ENCODE measurements at places on chromosomes 3 and 15.

- DNase-seq = no peak
Measured at GRCh38 chr3:151906751-151907150, 33.3 kb downstream of the SUCNR1 start.

DNA sequence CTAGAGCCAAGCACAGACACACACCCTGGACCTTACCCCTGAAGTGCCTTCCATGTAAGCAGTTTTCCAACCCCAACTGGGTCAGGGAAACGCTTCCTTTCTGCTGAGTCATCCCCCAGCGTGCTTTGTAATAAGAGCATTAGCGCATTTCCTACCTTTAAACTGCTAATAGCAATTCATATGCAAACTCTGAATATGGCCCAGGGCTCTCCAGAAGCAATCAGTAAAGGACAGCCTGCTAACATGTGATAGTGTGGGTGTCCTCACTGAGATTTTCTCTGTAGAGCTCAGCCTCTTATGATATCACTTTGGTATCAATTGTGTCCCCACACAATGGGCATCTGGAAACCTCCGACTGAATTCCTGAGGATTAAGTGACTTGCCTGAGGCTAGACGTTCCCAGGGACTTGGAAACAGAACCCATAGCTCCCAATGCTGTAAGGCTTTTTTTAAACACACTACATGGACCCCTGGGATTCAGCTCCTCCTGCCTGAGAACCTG, 5.6 kb downstream of the GABRB3 start:
- no peak for DNase-seq

DNA sequence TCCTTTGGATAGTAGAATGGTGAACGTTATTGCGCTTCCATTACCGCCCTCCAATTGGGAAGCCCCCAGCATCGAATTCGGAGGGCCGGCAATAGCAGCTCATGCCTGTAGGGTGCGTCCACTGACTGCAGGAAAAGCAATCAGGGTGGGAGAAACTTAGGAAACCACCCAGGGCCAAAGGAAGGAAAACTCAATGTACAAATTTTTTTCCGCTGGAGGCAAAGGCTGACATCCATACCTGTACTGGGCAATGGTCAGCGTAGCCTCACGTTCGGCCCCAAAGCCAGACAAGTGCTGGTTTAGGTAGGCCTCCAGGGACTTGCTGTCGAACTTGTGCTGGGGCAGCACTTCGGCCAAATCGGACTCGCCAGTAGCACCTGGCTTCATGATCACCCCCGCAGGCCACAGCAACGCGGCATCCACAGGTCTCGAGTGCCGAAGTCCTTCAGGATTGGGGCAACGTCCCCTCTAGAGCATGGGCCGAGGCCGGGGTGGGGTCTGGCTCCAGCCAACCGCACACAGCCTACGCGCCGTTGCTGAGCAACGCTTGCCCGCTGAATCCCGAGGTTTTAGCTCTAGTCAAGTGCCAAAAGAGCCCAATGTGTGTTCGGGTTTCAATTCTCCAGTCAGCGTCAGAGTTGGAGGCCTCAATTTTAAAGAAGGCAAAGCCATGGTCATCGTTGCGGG, at the start of gene ACAD11:
ACAD11 (minus strand) TSS at position 445 of the 687 bp plus-strand sequence; CDS start at position 387, 58 bp downstream.
- peak; percentile 90 for DNase-seq

DNA sequence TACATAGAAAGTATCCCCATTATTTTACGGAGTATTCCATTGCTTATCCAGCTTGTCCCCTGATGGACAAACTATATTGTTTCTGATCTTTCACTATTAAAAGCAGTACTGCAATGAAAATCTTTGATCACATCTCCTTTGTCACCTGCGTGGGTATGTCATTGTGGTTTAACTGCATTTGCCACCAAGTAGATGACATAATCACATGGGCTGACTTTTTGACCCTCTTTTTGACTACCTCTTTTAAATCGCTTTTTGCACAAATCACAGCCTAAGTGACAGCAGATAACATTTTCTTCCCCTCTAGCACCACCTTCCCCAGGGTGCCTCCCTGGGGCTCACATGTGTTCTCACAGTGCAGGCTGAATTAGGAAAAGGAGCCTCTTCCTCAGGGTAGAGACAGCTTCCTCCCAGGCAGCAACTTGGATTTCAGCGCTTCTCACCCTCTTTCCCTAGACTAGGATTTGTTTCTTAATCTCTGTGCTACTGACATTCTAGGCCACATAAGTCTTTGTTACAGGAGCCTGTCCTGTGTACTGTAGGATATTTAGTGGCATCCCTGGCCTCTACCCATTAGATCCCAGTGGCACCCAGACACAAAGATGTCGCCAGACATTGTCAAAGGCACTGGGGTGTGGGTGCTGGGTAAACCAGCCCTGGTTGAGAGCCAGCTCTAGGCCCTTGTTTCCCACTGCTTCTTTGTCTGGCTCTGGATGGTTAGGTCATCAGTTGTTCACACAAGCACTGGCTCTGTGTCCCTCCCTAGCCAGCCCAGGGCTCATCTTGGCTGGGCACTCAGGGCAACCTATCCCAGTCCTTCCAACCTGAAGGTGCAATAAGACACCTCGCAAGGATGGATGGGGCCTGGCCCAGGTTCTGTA, 1.3 kb upstream of the RBP1 start:
- no peak for DNase-seq

GRCh38 chr3:14352002-14352627, 50.3 kb upstream of the SLC6A6 start:
- no peak for DNase-seq

GRCh38 chr15:36527235-36528162, 51.9 kb upstream of the CDIN1 start:
- no peak for DNase-seq

GRCh38 chr15:48721061-48721810, 75.7 kb upstream of the FBN1 start:
- DNase-seq = peak; percentile 16

GRCh38 chr15:47587940-47588802, 129.1 kb upstream of the SEMA6D start:
- DNase-seq = peak; percentile 68

DNA sequence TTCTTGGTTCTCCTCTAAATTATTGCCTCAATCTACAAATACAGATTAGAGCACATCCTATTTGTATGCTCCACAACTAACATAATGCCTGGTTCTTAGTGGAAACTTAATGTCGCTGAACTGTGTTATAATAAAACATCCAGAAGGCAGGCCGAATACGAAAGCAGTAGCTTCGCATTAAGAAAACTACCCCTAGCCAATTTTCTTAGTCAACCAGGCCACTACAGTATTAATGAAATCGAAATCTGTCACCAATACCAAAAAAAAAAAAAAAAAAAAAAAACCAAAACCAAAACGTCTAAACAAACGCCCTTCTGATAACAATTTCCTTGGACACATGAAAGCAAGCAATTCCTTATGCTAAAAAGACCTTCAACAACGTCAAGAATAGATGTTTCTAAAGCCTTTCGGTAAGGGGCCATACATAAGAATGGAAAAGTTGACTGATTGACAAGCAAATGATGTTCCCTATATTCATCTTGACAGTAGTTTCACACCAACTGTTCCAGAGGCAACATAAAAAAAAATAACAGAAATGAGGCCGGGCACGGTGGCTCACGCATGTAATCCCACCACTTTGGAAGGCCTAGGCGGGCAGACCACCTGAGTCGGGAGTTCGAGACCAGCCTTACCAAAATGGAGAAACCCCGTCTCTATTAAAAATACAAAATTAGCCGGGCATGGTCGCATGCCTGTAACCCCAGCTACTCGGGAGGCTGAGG, 1.3 kb downstream of the DENND6A start:
- peak; percentile 28 for DNase-seq

- DNase-seq = no peak
Measured at GRCh38 chr3:80533553-80533952, 765.8 kb upstream of the ROBO1 start.

GRCh38 chr3:66836363-66837152, 161.5 kb upstream of the KBTBD8 start:
- peak; percentile 11 for DNase-seq

- peak; percentile 21 for DNase-seq
Measured at GRCh38 chr3:13352621-13353131, 67.4 kb downstream of the NUP210 start.

DNA sequence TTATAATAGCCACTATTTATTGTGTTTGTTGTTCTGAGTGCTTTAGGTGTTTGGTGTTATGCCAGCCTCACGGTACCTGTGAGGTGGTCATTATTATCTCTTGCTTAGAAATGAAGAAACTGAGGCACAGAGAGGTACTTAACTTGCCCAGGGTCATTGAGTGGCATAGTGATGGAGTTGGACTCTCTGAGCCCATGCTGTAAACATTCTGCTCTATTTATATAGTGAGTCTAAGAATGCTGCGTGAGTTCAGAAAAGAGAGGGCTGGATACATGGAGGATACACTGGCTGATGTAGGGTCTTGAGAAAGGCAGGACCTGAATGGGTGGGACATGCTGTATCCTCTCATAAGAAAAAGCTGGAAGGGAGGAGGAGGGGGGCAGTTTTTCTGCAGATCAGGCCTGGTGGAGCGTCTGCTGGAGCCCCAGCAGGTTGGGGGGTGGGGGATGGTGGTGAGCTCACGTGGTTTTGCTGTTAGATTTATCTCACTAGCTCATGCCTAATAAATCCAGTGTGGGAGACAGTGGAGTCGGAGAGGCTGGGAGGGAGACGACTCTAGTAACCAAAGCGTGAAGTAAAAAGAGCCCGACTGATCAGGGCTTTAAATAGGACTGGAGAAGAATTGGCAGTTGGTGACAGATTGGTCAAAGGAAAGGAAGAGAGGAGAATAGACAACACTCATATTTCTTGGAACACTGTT, 16.0 kb downstream of the MED12L start:
- no peak for DNase-seq

DNA sequence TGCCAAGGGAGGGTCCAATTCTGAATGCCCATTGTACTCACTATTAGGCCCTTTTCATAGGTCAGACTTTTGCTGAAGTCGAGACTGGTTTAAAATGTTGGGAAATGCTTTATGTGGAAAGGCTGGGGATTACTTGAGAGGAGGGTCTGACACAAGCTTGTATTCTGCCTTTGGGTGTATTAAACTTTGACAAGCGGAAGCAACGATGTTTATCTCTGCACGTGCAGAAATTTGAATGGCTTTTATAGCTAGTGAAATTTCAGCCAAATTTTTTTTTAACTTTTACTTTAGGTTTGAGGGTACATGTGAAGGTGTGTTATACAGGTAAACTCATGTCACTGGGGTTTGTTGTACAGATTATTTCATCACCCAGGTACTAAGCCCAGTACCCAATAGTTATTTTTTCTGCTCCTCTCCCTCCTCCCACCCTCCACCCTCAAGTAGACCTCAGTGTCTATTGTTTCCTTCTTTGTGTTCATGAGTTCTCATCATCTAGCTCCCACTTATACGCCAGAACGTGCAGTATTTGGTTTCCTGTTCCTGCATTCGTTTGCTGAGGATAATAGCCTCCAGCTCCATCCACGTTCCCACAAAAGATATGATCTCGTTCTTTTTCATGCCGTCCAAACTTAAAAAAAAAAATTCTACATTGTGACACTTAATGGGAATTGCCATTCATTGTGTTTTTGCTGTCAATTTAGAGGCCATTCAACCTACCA, 223.0 kb upstream of the BHLHE40 start:
- no peak for DNase-seq

GRCh38 chr15:25504307-25504706, 65.5 kb upstream of the UBE3A start:
- no peak for DNase-seq

DNA sequence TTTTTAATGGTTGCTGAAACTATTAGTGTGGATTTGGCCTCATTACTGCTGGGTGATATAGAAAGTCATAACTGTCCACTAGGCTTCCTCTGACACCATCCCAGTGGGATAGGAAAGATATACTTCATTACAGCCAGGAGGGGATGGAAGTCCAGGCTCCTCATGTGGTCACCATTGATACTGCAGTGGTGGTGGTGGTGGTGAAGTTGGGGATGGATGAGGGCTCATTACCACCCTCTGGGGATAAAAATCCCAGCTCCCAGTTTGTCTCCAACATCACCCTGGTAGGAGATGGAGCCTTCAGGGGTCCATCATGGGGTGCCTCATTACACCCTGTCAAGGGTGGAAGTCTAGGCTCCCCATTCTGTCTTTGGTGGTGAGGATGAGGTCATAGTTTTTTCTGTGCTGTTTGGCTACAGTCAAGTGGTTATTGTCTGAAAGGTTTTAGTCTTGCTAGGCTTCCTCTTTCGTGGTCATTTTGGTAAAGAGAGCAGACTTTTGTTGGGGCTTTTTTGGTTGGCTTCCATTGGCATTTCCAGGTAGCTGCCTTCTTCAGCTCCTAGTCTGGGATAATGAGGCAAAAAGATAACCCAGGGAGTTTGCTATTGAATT, 30.1 kb upstream of the FILIP1L start:
- DNase-seq = no peak

- no peak for DNase-seq
Measured at GRCh38 chr15:37057256-37057655, 43.1 kb downstream of the MEIS2 start.

GRCh38 chr3:53585049-53585448, 90.6 kb downstream of the CACNA1D start:
- DNase-seq = no peak

GRCh38 chr3:63497641-63498040, 154.8 kb upstream of the SNTN start:
- no peak for DNase-seq

DNA sequence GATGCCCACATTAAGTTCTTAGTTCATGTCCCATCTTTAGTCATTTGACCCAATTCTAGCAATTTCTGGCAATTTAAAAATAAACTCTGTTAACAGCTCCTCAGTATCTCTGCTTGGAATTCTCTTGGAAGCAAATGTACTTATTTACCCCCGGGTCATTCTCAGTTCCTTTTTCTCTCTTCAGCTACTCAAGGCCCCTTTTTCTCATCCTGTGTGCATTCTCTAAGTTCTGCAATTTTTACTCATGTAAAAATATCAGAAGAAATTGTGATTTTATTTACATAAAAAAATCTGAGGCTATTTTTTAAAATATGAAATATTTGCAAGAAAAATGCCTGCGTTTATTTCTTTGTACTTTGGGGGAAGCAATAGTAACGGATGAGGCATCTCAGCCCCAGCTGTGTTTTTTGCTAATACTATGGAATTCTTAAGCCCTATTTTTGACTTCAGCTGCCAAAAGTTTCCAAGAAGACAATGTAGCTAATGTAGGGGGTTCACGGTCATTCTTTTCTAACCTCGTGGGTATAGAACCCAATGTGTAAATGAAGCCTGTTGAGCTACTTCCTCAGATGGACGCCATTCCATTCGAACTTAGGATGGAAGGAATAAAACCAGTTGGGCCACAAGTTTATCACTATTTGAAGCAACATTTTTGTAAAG, 20.0 kb downstream of the CERS3 start:
- no peak for DNase-seq

DNA sequence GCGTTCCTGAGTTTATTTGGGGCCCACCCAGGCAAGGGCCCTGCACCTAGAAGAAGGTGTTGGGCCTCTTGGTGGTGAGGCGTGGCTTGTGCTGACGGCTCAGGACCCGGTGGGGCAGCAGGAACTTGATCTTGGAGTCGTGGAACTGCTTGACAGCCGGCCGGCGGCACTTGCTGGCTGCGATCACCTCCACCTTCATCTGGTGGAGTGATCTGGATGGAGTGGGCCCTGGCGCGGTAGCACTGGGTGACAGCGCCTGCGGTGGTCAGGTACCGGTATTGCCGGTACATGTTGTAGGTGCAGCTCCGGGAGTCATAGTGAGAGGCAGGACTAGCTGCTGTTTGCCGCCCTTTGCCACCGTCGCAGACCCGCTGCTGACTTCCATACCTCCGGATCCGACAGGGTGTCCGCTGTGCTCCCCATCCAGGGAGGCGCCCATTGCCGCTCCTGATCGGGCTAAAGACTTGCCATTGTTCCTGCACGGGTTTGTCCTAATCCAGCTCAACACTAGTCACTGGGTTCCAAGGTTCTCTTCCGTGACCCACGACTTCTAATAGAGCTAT, 136.8 kb downstream of the ANO10 start:
- no peak for DNase-seq

- DNase-seq = peak; percentile 69
Measured at GRCh38 chr15:48866141-48866563, 11.8 kb upstream of the EID1 start.

Measured in mesenchymal stem cell (in vitro differentiated cells and primary cell).